Stimulated activated CD4-positive, alpha-beta T cell treated with anti-CD3 and anti-CD28 coated beads, TNF-alpha, amount 100 ng/mL, for 48 hours (primary cell): ENCODE measurements at places on chromosomes 5 and 9.

DNA sequence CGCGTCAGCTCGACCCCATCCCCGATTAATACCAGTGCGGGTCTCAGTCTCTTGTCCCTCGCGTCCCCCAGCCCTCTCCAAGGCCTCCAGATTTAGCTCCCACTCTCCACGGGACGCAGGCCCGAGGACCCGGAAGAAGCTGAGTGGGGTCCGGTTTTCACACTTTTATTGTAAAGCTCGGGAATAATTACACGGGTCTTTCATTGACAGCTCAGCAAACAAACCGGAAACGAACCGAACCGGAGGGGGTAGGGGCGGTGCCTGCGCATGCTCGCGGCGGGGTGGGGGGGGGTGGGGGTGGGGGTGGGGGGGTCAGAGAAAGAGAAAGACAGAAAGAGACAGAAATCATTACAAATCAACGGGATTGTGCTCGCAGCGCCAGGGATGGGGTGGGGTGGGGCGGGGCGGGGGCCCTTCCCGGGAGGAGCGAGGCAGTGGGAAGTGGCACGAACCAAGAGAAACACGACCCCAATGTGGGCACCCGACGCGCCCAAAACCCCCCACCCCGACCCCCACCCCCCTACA, 27.9 kb downstream of the PCDH1 start:
- peak; percentile 20 for DNase-seq

GRCh38 chr9:123695386-123695785, 234.5 kb downstream of the DENND1A start:
- no peak for DNase-seq

- no peak for DNase-seq
Measured at GRCh38 chr9:136844761-136845464, 2.6 kb downstream of the AJM1 start.

DNA sequence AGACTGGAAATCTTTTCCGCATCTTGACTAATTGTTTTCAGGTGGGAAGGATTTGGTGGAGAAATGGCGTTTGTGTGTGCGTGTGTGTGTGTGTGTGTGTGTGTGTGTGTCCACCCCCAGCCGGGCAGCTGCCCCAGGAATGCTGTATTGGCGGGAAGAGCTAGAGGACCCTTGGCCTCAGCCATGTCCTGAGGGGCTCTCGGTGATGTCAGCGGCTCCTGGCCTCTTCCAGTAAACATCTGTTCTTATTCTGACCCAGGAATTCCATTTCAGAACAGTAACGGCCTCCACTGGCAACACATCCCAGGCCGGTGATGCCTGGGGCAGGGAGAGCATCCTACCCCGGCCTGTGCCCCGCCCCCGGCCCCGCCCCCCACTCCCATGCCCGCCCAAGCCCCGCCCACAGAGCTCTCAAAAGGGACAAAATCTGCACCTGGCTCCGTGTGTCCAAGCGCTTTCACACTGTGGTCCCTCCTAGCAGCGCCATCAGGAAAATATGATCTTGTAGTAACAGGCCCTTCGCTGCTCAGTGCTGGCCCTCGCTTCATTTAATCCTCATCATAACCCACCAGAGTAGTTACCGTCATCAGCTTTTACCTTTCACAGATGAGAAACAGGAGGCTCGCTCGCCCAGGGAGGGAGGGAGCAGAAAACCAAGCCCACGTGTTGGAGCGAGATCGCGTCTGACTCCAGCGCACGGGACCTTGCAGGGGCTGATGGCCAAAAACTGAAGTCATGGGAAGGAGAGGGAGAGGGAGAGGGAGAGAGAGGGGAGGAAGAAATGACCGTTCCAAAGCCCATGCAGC, 18.9 kb downstream of the ADAMTS2 start:
- no peak for DNase-seq

GRCh38 chr9:109256336-109256735, 64.5 kb downstream of the EPB41L4B start:
- DNase-seq, result no peak
